ENCODE measurements at places on chromosomes 1 and 21.

- no peak for DNase-seq
Observed at GRCh38 chr1:238606457-238606856, 715.7 kb upstream of the ZP4 start.

- no peak for DNase-seq
Observed at GRCh38 chr1:246302711-246303317, 204.3 kb downstream of the SMYD3 start.

DNA sequence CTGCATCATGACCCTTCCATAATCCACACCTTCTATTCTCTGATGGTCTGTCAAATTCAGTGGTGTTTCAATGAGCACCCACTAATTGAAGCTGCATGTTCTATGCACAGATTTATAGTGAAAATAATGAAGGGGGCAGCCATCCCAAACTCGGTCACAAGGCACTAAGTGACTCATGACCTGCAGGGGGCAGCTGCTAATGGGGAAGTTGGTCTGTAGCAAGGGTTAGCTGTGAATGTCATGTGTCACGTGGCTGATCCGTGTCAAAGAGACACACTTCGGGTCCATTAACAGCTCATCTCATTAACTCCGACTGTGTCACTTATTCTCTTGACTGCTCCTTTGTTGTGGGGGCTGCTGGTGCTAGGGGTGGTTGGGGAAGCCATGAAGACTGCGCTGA is 306.6 kb downstream of the PCP4 start:
- no peak for DNase-seq

DNA sequence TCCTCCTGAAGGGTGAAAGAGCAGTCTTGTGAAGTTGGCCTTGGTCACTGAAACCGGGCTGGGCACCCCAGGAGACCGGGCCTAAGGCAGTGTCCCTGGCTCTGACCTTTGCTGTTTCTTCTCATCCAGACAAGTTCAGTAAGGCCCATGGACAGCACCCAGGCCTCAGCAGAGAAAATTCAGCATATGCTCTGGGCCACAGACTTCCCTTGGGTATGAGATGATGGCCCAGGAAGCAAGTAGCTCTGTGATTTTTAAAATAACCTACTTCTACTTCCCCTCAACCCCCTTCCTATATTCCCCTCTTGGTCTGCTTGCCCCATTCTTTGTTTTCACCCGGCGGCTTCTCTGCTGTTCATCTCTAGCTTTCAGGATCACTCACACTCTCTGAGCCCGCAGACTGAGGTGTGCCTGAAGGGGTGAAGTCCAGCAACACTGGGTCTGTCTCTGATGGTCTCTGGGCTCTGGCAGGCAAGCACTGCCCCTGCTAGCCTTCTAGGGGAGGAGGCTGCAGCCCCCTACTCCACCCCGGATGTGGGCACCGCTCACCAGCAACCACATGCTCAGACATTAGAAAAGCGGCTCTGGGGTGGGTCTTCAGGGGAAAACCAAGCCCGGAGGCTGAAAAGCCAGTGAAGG is 2.9 kb upstream of the GPR25 start:
- DNase-seq: no peak

DNA sequence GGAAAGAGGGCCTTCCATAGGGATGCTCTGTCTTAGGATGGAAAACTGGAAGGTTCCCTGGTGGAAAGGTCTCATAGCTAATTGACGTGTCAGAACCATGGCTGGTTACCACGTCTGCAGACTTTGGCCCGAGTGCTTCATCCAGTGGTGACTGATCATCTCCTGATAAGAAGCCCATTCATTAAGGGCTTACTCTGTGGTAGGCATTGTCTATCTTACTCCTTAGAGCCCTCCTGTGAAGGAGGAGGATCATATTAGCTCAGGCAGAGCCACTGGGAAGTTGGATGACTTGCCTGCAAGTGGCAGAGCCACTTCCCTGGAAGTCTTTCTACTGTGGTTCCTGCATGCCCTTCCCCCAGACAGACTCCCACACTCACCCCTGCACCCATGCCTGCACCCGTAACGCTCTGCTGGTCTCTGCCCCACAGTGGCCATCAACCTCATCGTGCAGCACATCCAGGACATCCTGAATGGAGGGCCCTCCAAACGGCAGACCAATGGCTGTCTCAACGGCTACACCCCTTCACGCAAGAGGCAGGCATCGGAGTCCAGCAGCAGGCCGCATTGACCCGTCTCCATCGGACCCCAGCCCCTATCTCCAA is 79.9 kb downstream of the UCK2 start:
- DNase-seq: no peak

DNA sequence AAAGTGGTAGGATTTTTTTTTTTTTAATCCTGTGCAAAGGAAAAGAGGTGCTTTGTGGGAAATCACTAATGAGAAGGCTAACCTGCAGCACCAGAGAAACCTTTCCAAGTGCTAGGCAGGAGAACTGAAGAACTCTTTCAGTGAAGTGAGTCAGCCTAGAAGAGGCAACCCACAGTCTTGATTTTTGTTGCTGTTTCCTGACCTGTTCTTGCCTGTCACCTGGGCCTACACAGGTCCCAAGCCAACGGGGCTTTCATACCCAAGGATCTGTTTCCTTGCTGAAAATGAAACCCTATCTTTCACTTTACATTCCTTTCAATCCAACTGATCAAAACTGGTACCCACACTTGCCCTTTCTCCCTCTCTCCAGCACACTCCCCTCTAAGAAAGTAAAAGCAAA is 7.1 kb upstream of the IKBKE start:
- no peak for DNase-seq

All from C1 segment of cervical spinal cord (tissue), 14 donors.